Hepatic stellate cell (primary cell): ENCODE measurements at places on chromosomes 1 and 21.
A peak's percentile ranks its signal among the peaks of the same experiment; 100 is the strongest.

GRCh38 chr1:14571810-14572767 lies 26.4 kb upstream of the KAZN start:
- no peak for DNase-seq

GRCh38 chr1:88350648-88351047 lies 333.4 kb upstream of the PKN2 start:
- no peak for DNase-seq

GRCh38 chr1:193260056-193260745 lies 73.8 kb upstream of the B3GALT2 start:
- no peak for DNase-seq

DNA sequence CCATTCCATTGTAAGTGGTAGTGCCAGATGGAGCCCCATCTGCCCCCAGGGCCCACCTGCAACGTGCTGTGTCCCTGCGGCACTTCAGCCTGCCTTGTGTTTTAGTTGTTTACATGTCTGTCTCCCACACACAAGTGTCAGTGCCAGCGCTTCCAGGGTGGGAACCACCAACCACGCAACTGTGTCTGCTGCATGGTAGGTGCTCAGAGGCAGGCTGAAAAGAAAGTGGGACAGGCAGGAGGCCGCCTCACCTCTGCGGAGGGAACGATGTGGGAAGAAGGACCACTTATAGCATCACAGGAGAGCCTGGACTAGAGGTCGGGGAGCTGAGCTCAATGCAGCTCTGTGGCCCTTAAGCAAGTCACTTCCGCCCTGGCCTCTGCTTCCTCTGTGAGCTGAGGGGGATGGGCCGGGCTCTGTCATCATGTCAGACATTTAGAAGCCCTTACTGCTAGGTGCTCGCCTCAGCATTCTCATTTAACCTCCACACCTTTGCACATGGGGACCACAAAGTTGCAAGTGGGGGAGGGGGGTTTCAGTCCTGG lies 17.9 kb downstream of the SLC9A1 start:
- DNase-seq: no peak

DNA sequence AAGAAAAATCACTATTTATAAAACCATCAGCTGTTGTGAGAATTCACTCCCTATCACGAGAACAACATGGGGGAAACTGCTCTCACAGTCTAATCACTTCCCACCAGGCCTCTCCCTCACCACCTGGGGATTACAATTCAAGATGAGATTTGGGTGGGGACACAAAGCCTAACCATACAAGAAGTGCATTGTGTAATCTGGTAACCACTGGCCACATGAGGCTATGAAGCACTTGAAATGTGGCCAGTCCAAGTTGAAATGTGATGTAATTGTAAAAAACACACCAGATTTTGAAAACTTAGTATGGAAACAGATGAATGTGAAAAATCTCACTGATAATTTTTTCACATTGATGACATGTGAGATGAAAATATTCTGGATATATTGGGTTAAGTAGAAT lies 293.8 kb downstream of the TTLL7 start:
- DNase-seq: no peak

- no peak for DNase-seq
These were observed 81.0 kb upstream of the VAMP3 start for GRCh38 chr1:7690076-7690475.

GRCh38 chr1:89833183-89834082 lies 12.6 kb downstream of the LRRC8D start:
- no peak for DNase-seq

GRCh38 chr21:44459712-44460440 lies 4.6 kb downstream of the LRRC3 start:
- no peak for DNase-seq

GRCh38 chr1:245365095-245366020 lies 210.6 kb downstream of the KIF26B start:
- DNase-seq: no peak

DNA sequence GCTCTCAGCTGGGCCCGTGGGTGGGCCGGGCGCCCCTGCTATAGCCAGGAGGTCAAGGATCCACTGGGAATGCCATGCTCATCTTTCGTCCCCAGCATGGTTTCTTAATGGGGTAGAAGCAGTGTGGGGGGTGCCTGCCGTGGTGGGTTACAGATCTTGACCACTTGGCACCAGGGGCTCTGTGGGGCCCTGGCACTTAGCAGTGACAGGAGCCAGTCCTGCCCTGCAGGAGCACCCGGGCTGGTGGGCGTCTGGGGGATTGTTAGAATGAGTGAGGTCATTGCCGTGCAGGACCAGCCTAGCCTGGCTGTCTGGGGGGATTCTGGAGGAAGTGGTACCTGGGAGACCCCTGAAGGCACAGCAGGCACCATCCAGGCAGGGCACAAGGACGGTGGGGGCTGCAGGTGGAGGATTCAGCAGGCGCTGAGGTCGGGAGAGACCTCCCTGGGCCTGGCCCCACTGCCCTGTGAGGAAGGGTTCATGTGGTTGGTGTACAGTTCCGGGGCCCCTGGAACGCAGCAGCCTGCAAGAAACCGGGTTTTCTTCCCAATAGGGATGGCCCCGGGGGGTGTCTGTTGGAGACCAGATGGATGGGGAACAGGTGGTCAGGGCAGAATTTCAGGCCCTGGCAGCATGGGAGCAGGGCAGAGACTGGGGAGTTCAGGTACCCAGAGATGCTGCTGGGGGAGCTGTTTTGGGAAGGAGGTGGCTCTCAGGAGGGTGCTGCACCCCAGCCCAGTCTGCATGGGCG lies 4.8 kb downstream of the AIRE start:
- no peak for DNase-seq

GRCh38 chr1:113088972-113089371 lies 16.0 kb downstream of the LRIG2 start:
- no peak for DNase-seq

GRCh38 chr1:67534627-67535065 lies 104.4 kb upstream of the SERBP1 start:
- DNase-seq: no peak

DNA sequence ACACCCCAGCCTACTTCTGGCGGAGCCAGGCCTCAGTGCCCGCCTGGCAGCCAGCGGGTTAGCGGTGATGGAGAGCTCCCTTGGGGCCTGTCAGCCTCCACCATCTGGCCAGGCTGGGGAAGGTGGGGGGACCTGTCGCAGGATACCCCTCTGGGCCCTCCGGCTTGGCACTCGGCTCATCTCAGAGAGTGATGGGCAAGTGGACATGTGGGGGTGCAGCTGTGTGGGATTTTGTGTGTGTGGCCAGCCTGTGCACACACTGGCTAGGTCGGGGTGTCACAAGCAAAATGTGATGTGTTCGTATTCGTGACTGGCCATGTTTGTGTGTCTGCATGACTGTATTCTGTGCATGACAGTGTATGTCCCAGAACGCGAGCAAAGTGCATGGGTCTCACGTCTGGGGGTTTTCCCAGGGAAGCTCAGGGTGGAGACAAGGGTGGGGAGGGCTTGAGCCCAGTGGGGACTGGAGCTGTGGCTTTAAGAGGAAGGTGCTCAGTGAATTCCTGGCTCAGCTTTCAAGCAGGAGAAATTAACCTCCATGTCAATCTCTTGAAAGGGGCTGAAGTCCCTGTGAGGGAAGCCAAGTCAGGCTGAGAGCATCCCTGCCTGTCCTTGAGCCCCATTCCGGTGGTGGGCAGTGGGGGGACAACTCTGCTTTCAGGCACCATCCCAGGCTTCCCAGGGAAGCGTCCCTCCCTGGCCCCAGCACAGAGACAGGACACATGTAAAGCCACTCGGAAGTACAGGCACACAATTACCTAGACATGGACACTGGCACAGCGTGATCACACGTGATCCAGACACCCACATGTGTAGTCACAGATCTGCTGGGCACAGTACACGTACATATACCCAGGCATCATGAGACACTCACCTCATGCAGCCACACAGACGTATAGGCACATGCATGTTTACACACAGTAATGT lies 21.1 kb upstream of the ADGRB2 start:
- no peak for DNase-seq

- DNase-seq: no peak
These were observed 17.2 kb downstream of the DPYD start for GRCh38 chr1:97903626-97904025.

GRCh38 chr1:161209790-161210409 lies 5.2 kb upstream of the FCER1G start:
- peak; percentile 71 for DNase-seq

DNA sequence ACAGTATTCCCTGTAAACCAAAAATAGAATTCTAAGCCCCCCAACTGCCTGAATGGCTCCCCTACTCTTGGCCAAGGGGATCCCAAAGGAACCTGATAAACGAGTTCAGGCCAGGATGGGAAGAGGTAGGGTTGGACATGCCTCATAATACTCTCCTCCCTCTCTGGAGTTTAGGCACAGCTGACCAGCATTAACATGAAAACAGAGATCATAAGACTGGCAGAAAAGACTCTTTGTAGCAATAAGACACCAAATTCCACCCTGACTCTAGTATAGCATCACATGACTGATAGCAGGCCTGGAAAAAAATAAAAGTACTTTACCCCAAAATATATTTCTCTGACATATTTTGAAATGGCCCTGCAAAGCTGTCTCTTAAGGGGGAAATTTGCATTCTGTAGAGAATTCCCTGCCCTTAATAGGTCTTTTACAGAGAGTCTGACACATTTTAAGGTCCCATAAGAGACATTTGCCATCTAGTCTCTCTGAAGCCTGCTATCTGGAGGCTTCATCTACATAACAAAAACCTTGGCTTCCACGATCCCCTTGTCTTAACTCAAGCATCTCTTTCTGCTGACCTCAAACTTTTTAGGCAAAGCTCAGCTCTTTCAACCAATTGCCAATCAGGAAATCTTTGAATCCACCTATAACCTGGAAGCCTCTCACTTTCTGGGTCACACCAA lies 55.9 kb downstream of the SIK1 start:
- DNase-seq: no peak

- no peak for DNase-seq
These were observed 34.9 kb upstream of the RUNX3 start for GRCh38 chr1:24964811-24965570.

GRCh38 chr1:16015960-16016901 lies 1.6 kb downstream of the HSPB7 start:
- DNase-seq: no peak

GRCh38 chr21:26736449-26736848 lies 108.8 kb downstream of the ADAMTS1 start:
- DNase-seq: no peak

DNA sequence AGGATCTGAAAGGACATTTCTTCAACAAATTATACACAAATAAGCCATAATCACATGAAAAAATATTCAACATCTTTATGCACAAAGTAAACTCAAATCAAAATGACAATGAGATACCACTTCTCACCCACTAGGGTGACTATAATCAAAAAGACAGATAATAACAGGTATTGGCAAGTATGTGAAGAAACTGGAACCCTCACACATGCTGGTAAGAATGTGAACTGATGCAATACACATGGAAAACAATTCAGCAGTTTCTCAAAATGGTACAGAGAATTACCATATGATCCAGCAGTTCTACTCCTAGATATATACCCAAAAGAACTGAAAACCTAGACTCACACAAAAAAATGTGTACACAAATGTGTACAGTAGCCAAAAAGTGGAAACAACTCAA lies 62.5 kb downstream of the CHD5 start:
- no peak for DNase-seq

DNA sequence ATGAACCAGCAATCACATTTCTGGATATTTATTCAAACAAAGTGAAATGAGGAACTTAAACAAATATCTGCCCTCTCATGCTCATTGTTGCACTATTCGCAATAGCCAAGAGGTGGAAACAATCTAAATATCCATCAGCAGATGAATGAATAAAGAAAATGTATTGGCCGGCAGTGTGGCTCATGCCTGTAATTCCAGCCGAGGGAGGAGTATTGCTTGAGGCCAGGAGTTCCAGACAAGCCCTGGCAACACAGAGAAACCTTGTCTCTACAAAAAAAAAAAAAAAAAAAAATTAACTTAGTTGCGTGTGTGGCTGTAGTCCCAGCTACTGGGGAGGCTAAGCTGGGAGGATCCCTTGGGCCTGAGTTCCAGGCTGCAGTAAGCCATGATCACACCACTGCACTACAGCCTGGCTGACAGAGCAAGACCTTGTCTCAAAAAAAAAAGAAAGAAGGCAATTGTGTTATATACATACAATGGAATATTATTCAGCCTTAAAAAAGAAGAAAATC lies 191.4 kb downstream of the AKT3 start:
- DNase-seq: no peak

- DNase-seq: no peak
These were observed 665.7 kb downstream of the MRPL39 start for GRCh38 chr21:24941316-24942185.

GRCh38 chr1:25876693-25877077 lies 1.2 kb upstream of the PAQR7 start:
- DNase-seq: no peak

DNA sequence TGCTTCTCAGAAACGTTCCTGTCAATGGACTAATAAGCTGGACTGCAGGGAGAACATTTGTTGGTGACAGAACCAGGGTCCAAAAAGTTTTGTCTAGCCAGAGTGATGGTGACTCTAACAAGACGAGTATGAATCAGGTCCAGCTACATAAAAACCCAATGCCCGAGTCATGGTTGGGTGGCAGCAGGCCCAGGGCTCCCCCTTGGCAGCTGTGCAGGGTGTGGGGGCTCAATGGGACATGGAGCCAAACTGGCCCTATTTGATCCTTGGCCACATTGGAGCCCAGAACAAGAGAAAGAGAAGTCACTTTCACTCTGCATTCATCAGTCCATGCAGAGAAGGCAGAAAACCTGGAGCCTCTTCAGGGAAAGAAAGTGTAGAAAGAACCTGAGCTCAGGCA lies 37.9 kb upstream of the TENT5C start:
- DNase-seq: peak; percentile 1

DNA sequence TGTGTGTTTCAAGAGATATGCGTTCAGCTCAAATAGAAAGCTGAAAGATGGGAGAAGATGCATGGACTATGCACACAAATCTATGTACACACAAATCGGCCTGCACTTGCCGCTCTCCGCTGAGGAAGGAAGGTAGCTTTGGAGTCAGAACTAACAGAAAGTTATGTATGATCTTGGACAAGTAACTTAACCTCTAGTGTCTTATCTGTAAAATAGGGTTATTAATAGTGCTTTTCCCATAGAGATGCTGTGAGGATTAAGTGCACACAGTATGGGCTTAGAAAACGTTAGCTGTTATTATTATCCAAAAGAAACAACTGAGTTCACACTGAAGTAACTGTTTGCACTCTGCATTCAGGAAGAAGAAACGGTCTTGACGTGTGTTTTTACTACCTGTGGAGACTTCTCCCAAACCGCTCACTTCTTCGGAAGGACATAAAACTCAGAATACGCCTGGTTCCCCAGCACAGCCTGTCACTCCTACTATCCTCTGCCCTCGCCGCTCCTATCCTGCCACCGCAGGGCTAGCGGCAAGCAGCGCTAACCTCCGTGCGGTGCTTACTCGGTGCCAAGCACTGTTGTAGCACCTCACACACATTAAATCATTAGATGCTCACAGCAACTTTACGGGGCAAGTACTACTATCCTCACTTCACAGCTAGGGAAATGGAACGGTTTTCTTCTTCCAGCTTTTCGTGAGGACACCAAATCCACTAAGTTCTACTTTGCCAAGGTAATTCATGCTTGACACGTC lies 1.3 kb downstream of the TGFBR3 start:
- no peak for DNase-seq
